ENCODE measurements at places on chromosomes 1 and 21. TPM values are rescaled to one million over a fixed set of nuclear protein-coding genes. Genes with fewer than 3 reads are reported as not detected.

The MROH7 gene
- total RNA-seq: not detected

The PRPF38B gene
- 7.2 TPM for total RNA-seq

The GPA33 gene
- not detected for total RNA-seq

The SYCP1 gene
- total RNA-seq: not detected

The CELA2A gene
- total RNA-seq: not detected

The RIMS3 gene
- total RNA-seq: 1.5 TPM

The SLC45A1 gene
- total RNA-seq: 0.14 TPM

The CPTP gene
- total RNA-seq: 41.8 TPM

The LCE1E gene
- 0.37 TPM for total RNA-seq

The ARHGEF16 gene
- 24.5 TPM for total RNA-seq

The LEFTY1 gene
- not detected for total RNA-seq

The TNFSF4 gene
- 1.1 TPM for total RNA-seq

The LIN9 gene
- total RNA-seq: 5.0 TPM

The CYP4A22 gene
- not detected for total RNA-seq

The TRMT13 gene
- total RNA-seq: 4.6 TPM

The NEXN gene
- 1.1 TPM for total RNA-seq

The ST6GALNAC5 gene
- 0.60 TPM for total RNA-seq

The OR2T3 gene
- total RNA-seq: not detected

The IKBKE gene
- 15.6 TPM for total RNA-seq

The AMY1B gene
- not detected for total RNA-seq

The ZNF672 gene
- total RNA-seq: 26.1 TPM

The CRTC2 gene
- 15.9 TPM for total RNA-seq

The CFHR4 gene
- total RNA-seq: not detected

The FCMR gene
- total RNA-seq: 0.05 TPM

The PIK3R3 gene
- 10.6 TPM for total RNA-seq

The ELK4 gene
- 7.6 TPM for total RNA-seq

The KLF17 gene
- total RNA-seq: not detected

The RSPH1 gene
- total RNA-seq: 0.23 TPM

The SLC9C2 gene
- total RNA-seq: not detected

The SMCP gene
- total RNA-seq: not detected
